ENCODE measurements at places on chromosomes 5 and 9.

- peak; percentile 83 for DNase-seq
Measured at GRCh38 chr9:113465599-113466140, 2.1 kb downstream of the RGS3 start.

DNA sequence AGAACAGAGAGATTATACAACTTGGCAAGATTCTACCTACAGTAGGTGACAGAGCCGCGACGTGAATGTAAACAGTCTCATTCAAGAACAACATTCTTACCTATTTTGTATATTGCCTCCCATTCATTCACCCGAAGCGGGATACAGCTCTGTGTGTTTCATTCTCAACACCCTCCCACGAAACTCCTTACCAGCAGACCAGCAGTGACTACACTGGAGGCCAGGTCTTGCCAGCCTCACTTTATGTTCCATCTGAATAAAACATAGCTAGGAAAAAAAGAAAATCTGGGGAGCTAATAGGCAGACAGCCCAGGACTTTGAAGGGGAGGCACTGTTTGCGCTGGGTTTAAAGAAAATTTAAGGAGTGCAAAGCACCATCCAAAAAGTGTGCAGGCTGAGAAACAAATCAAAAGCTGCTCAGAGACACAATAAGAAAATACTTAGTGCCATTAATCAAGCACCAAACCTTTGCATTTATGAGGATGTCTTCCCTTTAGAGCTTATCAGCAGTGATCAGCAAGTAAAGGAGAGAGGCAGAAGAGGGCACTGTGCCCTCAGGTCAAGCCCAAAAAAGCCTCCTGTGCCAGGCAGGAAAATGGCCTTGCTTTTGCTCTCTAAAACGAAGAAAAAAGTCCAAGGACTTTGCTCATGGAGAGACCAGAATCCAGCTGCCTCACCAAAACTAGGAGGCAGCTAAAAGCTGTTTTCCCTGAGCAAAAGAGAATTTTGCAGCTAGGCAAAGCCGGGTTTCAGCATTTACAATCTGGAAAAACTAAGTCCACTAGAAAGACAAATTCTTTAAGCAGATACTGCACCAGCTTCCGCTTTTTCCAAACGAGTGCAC is 295.1 kb downstream of the BNC2 start:
- DNase-seq, result no peak

DNA sequence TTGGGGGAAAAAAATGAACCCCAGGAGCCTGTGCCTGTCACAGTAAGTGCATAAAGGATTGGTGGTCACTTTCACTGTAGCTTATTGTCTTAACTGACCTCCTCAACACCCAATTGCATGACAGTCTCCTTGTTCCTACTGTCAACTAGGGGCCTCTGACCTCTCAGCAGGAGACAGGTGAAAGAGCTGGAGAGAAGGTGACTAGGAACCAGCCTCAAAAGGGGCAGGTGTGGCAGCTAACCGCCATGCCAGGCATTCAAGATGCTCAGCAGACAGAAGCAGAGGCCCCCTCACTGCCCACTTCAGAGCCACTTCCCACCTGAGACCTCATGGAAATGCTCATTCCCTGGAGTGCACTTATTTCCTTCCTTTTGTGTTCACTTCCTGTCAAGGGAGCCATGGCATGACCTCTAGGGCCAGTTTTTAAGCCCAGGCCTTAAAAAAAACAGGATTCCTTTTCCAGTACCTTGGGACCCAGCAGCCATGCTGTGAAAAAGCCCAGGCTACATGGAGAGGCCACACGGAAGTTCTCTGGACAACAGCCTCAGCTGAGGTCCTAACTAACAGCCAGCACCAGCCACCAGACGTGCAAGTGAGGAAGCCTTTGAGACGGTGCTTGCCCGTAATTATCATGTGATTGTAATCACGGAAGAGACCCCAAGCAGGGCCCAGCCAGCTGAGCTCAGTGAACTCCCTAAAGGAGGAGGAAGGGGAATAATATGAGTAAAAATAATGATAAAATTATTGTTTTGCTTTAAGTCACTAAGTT is 74.9 kb downstream of the NSUN2 start:
- no peak for DNase-seq

GRCh38 chr9:7974335-7974960 is 174.9 kb upstream of the DMAC1 start:
- DNase-seq, result no peak
